ENCODE measurements at places on chromosomes 2 and 18.
A peak's percentile ranks its signal among the peaks of the same experiment; 100 is the strongest.

DNA sequence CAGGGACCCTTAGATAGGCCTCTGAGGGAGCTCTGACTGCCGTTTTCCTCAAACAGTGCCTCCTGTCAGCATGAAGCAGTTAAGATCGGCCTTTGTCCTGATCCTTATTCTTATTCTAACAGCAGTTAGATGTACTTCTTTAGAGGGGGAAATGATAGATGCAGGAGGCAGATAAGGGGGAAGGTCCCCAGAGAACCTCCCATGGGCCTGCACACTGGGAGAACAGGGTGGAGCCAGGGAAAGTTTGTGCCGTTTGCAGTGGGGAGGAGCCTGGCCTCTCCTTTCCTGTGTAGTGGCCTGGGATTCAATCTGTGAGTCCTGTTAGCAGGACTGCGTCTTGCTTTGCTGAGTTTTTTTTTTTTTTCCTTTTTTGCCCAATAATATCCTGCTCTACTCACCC is 7.9 kb upstream of the INPP4A start:
- no peak for DNase-seq

DNA sequence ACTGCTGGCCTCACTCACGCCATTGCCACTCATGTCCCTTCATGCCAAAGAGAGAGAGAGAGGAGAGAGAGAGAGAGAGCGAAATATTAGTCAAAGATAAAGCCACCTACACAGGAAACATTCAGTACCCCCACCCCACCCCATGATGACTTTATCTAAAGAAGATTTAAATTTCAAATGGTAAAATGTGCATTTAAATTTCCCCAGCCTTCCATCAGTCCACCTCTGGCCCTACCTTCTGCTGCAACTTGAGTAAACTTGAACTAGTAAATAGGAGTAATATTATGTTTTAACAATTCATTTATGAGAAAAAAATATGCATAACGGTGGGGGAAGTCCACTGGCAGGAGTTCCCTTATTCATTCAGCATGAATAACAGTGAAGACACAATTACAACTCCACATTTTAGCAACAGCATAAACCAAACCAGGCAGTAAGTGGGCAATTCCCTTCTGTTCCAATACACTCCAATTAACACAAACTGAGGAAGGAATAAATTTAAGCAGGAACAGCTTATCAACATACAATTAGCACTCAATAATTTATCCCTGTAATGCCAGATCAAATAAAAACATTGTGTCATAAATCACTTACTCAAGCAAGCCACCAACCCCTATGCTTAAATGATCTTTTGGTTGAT is 264.2 kb downstream of the LNPK start:
- no peak for DNase-seq

DNA sequence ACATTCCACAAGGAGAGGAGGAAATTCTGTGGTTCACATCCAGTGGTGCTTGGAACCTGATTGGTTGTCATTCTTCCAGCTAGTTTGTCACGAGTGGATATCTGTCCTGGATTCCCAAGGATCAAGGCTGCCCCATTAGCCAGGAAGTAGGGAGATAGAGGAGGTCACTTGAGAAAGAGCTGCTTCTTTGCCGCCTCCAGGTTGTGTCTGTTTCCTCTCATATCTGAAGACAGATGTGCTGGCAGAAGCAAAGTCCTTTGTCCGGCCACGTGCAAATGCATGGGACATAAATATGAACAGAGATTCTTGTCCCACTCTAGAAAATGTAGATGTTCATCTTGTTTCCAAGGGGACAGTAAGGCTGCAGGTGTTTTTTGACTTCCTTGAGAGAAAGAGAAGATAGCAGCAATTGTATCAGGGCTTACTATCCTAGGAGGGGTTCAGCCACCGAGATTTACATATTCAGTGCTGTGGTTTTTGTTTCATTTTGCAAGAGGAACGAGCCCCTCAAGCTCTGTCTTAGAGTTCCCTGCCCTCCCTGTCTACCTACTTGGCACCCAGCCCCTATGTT is 174.4 kb downstream of the RPIA start:
- DNase-seq, result no peak

DNA sequence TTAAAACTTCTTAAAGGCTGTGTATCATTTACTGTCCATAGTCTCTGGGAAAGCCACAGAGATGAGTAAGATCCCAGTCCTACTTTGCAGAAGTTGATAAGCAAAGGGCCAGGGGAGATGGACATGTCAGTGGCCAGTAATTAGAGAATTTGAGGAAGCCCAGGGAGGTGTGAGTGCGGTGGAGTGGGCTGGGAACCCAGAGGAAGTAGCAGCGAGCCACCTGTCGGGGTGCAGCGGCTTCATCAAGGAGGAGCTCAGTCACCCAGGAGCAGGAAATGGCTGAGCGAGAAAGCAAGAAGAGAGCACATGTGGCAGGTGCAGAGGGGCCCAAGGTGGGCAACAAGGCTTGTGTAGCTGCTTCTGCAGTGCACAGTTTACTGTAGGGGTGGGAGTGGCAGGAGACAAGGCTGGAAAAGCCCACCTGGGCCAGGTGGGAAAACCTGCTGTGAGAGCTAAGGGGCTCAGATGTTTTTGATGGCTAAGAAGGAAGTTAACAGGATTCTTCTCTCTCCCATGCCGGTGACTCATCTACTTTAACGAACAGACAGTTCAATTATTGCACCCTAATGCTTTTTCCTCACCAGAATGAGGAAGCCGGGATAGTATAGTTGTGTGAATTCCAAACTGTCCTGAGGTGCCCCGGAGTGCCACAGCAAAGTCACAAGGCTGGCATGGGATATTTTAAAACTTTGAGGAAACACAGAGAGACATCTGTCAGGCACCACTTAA is 34.8 kb upstream of the MGAT5 start:
- peak; percentile 65 for DNase-seq

- no peak for DNase-seq
Observed at GRCh38 chr2:52312486-52312885, 1280.6 kb upstream of the NRXN1 start.

DNA sequence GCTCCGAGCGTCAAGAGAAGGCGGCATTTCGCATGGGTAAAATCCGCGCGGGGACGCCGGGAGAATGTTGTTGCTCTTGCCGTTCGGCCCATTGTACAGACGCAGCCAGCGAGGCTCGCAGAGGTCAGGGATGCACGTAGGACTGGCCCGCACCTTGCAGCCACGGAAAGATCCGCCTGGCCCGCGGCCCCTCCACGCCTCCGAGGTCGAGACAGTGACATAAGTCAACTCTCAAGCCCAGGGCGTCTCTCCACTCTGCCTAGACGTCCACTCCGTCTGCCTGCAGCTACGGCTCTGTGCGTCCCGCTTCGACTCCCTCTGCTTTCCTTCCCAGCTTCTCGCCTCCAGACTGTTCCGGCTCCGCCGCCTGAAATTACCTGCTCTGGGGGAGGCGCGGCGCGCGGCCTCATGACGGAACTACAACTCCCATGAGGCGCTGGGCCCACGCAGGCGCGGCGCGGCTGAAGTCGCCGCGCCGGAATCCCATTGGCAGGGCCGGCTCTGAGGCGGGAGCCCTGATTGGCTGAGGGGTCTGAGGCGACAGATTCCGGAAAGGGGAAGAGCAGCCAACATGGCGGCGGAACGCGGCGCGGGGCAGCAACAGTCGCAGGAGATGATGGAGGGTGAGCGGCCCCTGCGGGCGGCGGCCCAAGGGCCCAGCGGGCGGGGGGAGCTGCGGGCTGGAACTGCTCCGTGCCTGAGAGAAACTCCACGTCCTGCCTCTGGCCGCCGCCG is at the start of gene PPP1R7:
TSS of gene PPP1R7 (plus strand) at position 543 of the 735 bp plus-strand sequence. CDS start at position 572, 29 bp downstream.
- peak; percentile 97 for DNase-seq

DNA sequence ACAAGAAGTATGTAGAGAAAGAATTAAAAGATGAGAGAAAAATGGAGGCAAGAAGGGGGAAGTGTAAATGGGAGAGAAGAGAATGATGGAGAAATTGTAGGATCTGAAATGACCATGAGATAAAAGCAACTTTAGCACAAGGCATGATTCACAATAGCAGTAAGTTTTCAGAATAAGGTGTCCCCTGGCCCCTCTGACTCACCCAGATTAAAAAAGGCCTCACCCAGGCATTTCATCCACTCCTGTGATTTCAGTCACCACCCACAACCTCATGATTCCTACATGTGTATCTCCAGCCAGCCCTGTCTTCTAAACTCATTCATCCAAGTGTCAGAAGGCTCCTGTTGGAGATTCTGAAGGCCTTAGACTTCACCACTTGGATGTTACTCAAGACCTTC is 56.6 kb downstream of the SP100 start:
- no peak for DNase-seq

DNA sequence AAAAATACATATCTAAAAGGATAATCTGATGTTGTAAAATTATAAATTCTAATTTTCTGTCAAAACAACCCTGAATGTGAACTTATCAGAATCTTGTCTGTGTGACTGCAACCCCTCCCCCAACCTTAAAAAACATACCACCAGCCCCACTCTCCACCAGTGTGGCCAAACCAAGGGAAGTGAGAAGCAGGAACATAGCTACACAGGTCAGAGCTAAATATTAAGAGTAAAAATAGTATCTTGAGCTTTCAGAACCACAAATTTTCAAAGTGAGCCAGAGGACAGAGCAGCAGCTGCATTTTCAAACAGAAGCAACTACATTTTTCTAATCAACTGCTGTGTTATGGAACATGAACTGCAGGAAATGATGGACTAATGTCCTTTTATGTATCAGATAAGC is 156.7 kb downstream of the SLC4A10 start:
- DNase-seq, result no peak

GRCh38 chr18:9914584-9915290 is 921 bp downstream of the VAPA start:
- peak; percentile 92 for DNase-seq

DNA sequence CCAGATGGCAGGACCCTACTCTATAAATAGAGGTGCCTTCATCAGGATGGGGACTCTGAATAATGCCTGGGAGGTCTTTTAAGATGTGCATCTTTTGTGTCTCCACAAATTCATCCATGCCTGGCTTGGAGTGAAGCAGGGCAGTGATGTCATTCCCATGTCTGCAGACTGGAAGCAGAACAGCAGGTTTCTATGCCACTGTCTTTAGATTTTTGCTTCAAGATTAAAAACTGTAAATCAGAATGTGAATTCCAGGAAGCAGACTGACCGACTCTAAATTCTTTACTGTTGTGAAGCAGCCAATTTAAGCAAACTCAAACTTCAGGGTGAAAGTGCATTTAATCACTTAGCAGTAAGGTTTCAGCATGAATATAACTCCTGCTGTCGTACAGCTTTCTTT is 159.3 kb downstream of the SCG2 start:
- DNase-seq, result no peak

- DNase-seq, result no peak
Observed at GRCh38 chr2:12050396-12050795, 304.0 kb downstream of the LPIN1 start.

All from upper lobe of right lung (tissue), 1 donor.